ENCODE measurements at places on chromosomes 13 and 19.
A peak's percentile ranks its signal among the peaks of the same experiment; 100 is the strongest.

DNA sequence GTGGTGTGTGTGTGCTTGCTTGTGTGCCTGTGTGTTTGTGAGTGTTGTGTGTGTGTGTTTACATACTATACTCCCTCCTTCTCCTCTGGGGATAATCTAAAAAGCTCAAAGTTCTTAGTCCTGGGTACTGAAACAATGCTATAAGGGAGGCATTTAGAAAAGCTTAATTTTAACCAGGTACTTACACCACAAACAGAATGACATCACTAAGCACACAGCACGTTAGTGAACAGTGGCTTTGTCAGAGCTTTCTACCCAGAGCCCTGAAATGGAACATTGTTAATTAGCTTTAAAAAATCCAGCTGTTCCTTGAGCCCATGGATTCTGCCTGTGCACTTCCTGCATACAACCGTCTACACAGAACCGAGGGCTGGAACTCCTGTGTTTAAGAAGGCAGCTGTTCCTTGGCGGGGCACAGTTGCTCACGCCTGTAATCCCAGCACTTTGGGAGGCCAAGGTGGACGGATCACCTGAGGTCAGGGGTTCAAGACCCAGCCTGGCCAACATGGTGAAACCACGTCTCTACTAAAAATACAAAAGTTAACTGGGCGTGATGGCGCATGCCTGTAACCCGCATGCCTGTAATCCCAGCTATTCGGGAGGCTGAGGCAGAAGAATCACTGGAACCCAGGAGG, 69.6 kb upstream of the RNF113B start:
- no peak for DNase-seq

GRCh38 chr13:110780422-110780821, 66.9 kb downstream of the ING1 start:
- no peak for DNase-seq

- no peak for DNase-seq
Observed at GRCh38 chr13:90717451-90717936, 630.0 kb upstream of the MIR17HG start.

DNA sequence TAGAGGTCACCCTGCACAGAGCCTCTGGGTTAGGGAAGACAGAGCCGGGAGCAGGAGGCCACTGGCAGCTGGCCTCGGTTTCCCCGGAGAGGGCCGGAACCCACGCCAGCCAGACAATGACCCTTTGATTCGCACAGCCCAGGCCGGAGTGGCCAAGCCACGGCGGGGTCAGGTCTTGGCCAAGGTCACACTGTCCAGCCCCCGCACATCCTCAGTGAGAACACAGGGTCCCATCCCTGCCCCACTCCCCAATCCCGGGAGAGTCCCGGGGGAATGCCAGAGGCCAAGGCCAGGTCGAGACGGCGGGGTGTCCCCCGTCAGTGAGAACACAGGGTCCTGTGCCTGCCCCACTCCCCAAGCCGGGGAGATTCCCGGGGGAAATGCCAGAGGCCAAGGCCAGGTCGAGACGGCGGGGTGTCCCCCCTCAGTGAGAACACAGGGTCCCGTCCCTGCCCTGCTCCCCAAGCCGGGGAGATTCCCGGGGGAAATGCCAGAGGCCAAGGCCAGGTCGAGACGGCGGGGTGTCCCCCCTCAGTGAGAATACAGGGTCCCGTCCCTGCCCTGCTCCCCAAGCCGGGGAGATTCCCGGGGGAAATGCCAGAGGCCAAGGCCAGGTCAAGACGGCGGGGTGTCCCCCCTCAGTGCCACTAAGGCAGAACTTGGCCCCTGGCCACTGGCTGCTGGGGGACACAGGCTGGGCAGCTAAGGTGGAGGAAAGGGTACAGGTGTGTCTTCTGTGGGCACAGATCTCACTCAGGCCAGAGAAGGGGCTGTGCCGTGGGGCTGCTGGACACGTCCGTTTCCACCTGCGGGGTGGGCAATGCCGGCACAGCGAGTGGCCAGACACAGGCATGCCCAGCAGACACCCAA, 1.7 kb upstream of the FSTL3 start:
- DNase-seq: no peak

- DNase-seq: no peak
Observed at GRCh38 chr19:21587117-21587461, 81.7 kb downstream of the ZNF429 start.

- no peak for DNase-seq
Observed at GRCh38 chr19:35404879-35405622, 34.2 kb downstream of the GPR42 start.

GRCh38 chr19:17454576-17455071, 6.1 kb downstream of the NXNL1 start:
- DNase-seq: no peak

GRCh38 chr19:39939556-39939955, 5.1 kb upstream of the FCGBP start:
- no peak for DNase-seq

GRCh38 chr19:33282036-33282671, 20.2 kb downstream of the CEBPA start:
- no peak for DNase-seq

- DNase-seq: no peak
Observed at GRCh38 chr13:98890186-98890585, 87.7 kb downstream of the DOCK9 start.

GRCh38 chr19:54316746-54317107, 3.8 kb upstream of the LILRA5 start:
- DNase-seq: no peak

DNA sequence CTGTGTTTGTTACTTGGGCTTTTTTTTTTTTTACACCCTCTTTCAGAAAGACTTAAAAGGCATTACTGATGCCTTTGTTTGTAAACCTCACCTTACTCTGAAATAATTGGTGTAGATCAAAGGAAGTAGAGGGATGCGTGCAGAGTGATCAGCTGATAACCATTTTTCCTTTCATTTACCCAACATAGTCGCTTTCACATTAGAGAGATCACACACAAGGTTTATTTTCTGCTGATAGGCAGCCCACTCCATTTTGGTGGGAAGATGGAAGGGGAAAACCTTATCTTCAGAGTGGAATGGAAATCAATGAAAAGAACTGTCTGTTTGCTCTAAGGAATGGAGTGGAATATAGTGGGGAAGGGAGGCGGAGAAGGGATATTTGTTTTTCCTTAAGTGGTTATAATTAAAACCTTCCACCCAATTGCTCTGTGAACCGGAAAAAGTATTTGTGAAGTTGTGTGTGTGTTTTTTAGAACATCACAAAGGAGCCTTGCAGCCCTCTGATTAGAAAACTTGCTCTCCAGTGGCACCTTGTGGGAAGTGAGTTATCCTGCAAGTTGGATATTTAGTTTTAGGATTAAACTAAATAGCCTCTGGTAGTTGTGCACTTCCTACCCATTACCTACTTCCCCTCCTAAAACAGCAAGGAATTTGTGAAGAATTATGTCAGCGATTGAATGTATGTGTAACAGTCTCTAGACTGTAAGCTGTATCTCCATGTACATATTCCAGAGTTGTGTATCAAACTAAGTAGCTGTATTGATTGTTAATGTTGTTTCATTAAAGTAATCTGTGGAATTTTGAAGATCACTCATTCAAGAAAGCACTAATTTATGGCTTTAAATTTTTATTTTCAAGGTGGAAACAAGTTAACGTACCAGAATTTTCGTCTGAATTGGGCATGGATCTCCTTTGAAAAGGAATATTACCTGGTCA, 76.8 kb downstream of the FREM2 start:
- DNase-seq: peak; percentile 1
